Panc1 (cell line): ENCODE measurements at places on chromosomes 2 and 18.

DNA sequence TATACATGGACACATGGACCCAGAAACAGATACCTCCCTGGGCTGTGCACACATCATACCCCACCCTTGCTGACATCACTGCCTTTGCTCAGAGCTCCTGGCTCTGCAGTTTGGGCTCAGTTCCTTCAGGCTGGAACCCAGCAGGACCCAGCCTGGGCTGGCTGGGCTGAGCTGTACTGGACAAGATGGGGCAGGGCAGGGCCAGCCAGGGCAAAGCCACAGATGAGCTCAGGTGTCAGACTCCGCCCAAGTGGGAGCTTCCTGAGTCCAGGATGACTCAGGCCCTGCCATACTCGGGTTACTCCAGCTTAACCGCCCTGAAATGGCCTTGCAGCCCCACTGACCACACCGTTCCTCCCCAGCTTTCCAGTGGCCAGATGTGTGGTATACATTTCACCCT is 284.9 kb downstream of the OSR1 start:
- DNase-seq: no peak

DNA sequence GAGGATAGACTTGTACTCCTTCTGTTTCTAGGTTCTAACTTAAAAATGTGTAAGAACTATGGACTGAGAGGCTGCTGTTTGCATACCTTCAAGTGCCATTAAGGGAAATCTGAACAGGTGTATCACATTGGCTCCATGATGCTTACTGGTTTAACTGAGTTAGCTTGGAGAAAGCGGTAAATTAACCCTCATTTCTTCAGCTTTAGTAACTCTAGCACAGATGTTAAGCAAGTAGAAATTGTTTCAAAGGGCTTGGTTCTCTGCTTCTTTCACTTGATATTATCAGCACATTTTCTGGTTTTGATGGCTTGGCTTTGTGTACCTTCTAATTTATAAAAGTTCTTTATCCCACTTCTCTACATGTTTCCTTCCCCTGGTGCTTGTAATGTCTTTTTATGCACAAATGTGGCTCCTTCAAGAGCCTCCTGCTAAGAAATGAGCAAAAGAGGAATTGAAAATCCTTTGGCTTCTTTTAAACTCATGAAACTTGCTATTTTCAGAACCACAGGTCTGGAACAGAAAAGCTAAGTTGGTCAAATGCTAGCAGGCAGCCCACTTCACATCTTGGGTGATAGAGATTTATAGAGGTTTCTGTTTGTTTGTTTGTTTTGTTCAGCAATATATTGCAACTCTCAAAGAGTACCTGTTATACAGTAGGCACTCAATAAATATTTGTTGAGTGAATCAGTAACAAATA is 249.9 kb upstream of the THUMPD2 start:
- DNase-seq: no peak

DNA sequence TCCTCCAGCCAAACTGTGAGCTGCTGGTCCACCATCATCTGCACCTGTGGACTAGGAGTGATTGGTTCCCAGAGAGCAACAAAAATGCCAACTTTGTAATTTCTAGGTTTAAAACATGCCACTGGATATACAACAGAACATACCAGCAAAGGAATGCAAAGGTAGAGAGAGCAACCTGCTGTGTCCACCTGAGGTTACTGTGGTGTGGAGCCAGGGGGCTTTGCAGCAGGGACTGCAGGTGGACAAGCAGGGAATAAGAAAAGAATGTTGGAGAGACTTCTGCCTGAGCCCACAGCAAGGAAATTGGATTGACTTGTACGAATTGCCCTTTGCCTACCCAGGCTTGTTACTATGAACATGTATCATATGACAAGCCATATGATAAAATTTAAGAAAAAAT is 345.2 kb upstream of the SPHKAP start:
- DNase-seq: no peak

GRCh38 chr2:142217804-142218203 is 87.0 kb upstream of the LRP1B start:
- no peak for DNase-seq

- DNase-seq: no peak
Observed at GRCh38 chr2:34949316-34949715, 1350.2 kb upstream of the FAM98A start.

DNA sequence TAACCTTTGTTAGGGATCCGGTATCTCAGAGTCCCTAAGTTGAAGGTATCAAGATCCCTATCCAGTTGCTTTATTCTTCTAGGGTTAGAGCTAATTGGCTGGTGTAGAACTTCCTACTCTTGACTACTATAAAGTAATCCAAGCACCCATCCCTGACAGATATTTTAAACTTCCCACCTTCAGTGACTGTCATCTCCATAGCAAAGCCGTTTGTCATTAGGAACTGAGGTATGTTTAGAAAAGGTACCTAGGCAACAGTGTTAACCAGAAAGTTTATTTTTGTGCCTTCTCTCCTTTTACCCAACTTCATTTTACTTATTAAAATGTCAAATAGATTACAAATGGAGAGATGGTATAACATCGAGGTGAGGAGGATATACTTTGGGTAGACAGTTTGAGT is 4.5 kb downstream of the FAM117B start:
- no peak for DNase-seq

- DNase-seq: no peak
Observed at GRCh38 chr2:73979021-73979420, 5.7 kb upstream of the TET3 start.

- DNase-seq: no peak
Observed at GRCh38 chr2:150036622-150037021, 449.0 kb upstream of the MMADHC start.

DNA sequence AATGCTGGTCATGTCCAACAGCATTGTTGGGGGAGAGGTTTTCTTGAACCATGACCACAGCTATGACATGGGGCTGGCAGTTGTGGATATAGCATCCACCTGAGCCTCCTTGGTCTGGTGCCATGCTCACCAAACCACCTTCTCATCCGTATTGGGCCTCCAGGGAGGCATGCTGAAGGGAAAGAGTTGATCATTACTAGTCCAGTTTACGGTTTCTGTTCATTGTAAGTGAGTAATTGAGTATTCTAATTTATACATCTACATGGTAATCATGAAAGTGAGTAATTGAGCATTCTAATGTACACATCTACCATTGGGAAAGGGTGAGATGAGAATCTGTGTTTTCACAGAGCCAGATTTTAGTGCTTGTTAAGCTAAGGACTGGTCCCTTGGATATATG is 6.8 kb downstream of the TMEM87B start:
- no peak for DNase-seq

DNA sequence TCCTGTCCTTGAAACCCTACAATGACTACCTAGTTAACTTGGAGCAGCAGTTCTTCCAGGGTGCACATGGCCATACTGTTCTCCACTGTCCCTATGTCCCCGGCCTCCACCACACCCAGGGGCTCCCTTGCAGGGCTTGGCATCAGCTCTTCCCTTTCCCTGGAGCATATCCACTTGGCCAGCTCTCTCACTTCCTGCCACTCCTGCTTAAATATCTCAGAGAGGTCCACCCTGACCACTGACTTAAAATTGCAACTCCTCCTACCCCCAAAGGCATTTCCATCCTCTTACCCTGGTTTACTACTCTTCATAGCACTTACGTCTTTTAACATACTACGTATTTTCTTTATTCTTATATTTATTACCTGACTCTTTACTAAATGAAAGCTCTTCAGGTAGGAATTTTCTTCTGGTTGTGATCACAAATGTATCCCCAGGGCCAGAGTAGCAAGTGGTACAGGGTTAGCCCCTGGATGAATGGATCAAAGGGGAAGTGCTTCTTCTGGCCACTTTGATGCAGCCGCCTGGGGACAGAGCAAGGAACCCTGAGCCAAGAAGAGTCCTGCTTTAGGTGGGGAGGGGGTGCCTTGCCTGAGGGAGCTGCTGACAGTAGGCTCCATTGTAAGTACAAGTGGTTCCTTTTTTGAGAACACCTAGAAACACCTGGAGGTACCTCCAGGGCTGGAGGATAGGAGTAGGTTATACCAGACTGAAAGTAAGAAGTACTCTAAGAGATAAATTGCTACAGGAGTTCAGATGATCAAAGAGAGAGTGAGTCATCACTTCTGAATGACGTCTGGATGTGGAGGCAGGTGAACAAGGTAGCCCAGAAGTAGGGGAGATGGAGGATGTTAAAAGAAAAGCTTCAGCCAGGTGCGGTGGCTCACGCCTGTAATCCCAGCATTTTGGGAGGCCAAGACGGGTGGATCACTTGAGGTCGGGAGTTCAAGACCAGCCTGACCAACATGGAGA is 82.2 kb downstream of the SOCS6 start:
- no peak for DNase-seq

GRCh38 chr2:235003096-235003775 is 51.4 kb downstream of the SH3BP4 start:
- no peak for DNase-seq

DNA sequence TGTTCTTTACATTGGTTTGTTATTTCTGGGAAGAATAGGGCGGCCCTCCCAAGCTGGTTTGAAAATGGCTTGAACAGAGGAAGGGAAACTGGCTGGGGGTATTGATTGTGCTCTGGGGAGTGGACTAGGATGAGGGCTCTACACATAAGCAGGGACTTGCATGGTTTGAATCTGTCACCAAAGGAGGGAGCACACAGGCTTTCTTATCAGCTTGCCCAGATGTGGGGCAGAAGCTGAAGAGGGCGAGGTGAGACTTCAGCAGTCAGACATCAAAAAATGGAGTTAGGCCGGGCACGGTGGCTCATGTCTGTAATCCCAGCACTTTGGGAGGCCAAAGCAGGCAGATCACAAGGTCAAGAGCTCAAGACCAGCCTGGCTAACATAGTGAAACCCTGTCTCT is 7.2 kb upstream of the RAB12 start:
- no peak for DNase-seq

DNA sequence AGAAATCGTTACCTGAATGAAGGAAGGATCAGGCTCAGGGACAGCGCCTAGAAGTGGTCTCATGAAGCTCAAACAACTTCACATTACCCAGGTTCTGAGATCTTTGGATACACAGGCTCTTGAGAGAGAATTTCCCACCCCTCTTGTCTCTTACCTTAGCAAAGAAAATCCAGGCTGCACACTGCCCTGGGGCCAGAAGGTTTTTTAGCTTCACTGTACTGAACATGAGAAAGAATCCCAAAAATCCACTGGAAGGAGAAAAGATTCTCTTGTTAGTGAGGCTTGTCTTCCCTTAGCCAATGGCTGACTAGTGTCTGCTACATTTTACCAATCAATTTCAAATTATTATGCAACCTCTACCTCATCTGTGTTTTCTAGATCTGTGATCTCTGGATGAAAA is 101.0 kb upstream of the RIOK3 start:
- no peak for DNase-seq
